Stimulated activated CD8-positive, alpha-beta memory T cell treated with anti-CD3 and anti-CD28 coated beads, Interleukin-15, amount 100 ng/mL, for 1 hour (primary cell): ENCODE measurements at places on chromosomes 7 and 10.

GRCh38 chr7:22726907-22727713 lies at the start of gene IL6:
TSS of gene IL6 (plus strand) at chr7:22727200. CDS start at chr7:22727263, 63 bp downstream.
- DNase-seq = no peak

DNA sequence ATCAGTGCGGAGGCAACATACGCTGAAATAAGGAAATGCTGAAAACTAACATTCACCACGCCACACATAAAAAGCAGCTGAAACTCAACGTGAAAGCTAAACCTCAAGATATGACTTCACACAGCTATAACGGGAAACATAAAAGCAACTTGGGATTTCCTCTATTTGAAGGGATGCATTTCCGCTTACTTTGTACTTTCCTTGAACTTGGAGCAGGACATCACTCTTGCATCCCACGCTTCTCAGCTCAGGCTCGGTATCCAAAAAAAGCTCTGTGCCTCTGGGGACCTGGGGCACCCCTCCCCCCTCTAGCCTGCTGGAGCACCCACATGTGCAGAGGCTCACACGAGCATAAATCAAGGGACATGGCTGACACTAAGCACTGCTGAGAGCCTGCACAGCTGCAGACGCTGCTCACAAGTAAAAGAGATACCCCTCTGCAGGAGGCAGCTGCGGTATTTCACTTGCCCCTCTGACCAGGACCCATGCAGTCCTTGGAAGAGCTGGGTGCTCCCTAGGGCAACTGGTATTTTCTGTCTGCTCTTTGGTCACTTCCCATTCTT lies 34.2 kb downstream of the PARD3 start:
- DNase-seq = no peak

DNA sequence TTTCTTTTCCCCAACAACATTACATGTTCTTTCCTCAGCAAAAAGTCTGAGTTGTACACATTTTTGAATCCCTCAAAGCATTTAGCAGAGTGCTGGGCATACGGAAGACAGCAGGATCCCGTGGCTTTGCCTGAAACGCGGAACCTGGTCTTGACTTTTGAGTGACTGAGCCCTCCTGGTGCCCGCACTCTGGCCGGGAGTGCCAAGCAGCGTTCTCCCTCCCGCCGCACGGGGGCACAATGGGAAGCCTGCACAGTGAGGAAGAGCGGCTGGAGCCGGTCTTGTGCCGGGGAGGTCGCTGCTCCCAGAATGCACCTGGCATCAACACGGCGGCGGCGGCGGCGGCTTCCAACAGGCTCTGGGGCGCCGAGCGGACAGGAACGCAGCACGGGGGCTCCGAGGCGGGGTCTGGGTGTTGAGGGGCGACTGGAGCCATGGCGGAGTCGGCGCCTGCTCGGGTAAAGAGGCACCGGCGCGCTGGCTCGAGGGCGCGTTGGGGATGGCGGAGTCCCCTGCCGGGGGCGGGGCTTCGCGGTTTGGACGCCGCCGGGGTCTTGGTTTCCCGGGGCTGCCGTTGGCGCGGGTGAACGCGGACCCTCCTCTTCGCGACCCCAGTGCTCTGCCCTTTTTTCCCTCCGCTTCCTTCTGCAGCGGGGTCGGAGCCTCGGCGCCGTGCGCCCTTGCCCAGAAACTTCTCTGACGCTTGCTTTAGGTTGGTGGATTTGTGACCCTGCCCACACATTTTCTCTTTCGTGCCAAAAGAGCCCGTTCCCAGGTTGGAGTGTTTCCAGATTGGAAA lies at the start of gene ZNF212:
Gene ZNF212, plus strand, starts transcription at position 307 of the 799 bp plus-strand sequence. Its CDS starts 128 bp downstream, at position 435.
- DNase-seq = peak; percentile 75

DNA sequence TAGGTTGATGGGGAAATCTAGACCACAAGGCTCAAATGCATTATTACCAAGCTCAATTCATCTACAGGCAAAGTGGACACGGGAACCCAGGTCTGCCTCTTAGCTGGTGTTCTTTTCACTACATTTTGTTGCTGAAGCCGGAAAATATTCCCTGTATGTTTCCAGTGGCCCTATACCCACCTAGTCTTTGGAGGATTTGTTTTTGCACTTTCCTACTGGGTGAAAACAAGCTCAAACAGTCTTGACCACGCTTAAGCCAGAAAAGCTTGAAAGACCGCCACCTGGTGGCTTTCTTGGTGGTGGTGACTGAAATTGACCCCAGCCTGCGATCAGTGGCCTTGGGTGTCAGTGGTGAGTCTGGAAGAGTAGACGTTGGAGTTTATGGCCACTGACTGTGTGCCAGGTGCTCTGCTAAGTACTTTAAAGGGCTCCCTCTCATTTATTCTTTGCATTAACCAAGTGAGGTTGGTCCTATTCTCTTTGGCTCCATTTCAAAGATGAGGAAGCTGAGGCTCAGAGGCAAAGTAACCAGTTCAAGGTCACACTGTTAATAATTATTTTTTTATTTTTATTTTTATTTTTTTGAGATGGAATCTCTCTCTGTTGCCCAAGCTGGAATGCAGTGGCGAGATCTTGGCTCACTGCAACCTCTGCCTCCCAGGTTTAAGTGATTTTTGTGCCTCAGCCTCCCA lies 11.1 kb upstream of the CRTAC1 start:
- no peak for DNase-seq

GRCh38 chr7:32218154-32218467 lies 147.9 kb upstream of the PDE1C start:
- no peak for DNase-seq

GRCh38 chr10:33333260-33334101 lies 986 bp downstream of the NRP1 start:
- DNase-seq = no peak

GRCh38 chr10:5958077-5958476 lies 19.3 kb downstream of the IL15RA start:
- DNase-seq = no peak

DNA sequence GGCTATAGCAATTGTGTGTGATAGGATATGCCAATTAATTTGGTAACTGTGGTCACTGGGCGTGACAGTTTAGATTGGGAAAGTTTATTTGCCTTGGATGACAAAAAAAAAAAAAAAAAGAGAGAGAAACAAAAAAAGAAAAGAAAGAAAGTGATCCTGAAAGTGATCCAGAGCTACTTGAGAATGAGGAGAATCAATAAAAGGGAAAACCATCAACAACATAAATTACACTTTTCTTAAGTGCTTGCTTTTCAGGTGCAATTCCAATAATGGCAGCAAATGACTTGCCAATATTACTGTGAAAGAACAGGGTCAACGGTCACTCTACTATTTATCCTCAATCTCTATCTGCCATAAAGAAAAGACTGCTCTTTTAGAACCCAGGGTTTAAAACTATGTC lies 191.8 kb upstream of the SEMA3C start:
- DNase-seq = no peak

DNA sequence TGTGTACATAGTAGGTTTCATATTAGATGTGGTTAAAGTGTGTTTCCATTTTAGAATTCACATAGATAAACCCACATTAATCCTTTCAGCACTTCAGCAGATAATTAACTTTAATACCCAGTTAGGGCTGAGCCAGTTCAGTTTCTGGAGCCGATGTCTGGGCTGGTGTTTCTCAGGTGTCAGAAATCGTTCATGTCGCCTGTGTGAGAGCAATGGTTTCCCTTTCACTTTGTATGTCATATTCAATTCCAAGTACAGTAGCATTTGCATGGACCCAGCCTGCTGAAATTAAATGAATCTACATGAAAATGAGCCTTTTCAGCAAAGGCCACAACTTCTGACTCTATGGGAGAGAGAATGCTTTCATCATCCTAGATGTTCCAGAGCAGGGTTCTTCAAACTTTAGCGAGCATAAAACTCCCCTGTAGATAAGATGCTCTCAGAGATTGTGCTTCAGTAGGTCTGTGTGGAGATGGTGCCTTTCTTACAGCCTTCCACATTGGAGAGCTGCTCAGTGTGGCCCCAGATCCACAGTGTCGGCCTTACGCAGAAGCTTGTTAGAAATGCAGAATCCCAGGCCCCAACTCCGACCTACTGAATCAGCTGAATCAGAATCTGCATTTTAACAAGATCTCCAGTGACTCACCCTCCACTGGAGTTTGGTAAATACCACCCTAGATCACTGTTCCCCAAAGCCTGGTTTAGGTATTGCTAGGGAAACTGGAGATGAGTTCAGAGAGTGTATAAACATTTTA lies 19.6 kb downstream of the WIPF3 start:
- no peak for DNase-seq

DNA sequence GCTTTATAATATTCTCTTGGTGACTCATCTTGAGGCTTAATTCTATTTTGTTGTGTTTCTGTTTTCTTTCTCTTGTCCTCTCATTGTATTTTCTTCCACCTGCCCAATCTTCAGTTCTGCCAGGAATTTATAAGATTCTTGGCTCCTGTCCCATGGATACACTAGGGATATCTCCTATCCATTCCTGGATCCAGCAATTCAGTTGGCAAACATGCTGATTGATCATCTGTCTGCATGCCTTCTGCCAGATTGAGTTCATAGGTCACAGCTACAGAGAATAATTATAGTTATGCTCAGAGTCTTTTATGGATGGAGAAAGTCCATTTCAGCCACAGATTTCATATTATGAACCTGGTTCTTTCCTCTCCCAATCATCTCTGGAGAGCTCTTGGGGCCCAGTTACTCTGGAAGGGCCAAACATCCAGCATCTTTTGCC lies 140.4 kb upstream of the MAGI2 start:
- no peak for DNase-seq
